Effector memory CD8-positive, alpha-beta T cell (primary cell): ENCODE measurements at places on chromosomes 16 and 17.

GRCh38 chr17:43183921-43184320, 12.9 kb downstream of the NBR1 start:
- DNase-seq, result no peak

- no peak for DNase-seq
These were observed 44.8 kb upstream of the HAPSTR1 start for GRCh38 chr16:9046667-9047055.

DNA sequence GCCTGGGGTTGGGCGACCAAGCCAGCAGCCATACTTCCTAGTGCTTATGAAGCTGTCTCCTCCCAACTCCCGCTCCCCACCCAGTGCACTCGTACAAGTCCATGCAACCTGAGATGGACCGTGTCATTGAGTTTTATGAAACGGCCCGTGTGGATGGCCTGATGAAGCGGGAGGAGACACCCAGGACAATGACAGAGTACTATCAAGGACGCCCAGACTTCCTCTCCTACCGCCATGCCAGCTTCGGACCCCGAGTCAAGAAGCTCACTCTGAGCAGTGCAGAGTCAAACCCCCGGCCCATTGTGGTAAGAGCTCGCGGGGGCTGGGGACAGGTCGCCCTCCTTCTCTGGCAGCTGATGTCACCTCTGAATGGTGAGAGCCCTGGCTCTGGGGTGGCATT, 11.0 kb upstream of the KATNB1 start:
- no peak for DNase-seq

DNA sequence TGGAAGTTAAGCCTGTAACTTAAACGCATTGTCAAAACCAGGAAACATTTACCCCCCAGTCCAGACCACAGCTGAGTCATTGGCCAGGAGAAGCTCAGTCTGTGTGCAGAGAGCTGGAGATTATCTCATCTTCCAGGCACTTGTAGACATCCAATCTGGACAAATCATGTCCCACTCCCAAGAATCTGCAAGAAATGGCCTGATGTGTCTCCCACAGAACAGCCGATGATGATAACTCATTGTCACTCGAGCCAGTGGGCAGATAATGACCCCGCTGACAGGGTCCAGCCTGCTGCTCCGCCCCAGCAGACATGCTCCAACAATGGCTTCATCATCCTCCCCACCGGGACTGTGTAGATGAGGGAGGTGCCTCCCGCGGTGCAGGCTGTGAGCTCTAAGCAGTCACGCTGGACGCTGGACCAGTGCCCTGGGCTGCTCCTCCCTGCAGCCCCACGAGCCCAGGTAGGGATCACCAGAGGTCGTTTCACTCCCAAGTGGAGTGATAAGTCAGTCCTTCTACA, 322.5 kb downstream of the C16orf95 start:
- DNase-seq, result no peak

- DNase-seq, result no peak
These were observed 189.7 kb upstream of the SDK2 start for GRCh38 chr17:73833775-73834488.

- DNase-seq, result no peak
These were observed 38.4 kb downstream of the KIAA0753 start for GRCh38 chr17:6602141-6602540.

GRCh38 chr16:4349332-4349731, 1.8 kb downstream of the PAM16 start:
- DNase-seq, result no peak

- DNase-seq, result peak; percentile 15
These were observed 688 bp downstream of the CRK start for GRCh38 chr17:1455291-1455796.

GRCh38 chr17:63345611-63346010, 100.5 kb downstream of the CYB561 start:
- no peak for DNase-seq

DNA sequence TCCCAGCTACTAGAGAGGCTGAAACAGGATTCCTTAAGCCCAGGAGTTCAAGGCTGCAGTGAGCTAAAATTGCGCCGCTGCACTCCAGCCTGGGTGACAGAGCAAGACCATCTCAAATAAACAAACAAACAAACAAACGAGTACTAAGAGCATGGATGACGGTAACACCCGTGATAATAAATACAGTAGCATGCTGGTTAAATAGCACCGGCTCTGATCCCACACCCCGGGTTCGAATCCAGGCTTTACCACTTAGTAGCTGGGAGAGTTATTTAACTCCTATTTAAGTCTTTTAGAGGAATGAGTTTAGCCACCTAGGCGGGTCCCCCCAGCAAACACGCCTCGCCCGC, 301 bp upstream of the METTL22 start:
- no peak for DNase-seq

DNA sequence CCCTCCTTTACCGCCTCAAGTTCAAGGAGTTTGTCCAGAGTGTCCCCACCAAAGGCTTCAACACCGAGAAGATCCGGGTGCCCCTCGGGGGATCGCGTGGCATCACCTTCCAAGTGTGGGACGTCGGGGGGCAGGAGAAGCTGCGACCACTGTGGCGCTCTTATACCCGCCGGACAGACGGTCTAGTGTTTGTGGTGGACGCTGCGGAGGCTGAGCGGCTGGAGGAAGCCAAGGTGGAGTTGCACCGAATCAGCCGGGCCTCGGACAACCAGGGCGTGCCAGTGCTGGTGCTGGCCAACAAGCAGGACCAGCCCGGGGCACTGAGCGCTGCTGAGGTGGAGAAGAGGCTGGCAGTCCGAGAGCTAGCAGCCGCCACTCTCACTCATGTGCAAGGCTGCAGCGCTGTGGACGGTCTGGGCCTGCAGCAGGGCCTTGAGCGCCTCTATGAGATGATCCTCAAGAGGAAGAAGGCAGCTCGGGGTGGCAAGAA, 1.1 kb downstream of the ARL4D start:
- DNase-seq, result no peak

GRCh38 chr16:81275795-81276194, 37.3 kb downstream of the BCO1 start:
- DNase-seq, result no peak

GRCh38 chr16:63982110-63982509, 1139.8 kb downstream of the CDH11 start:
- no peak for DNase-seq

DNA sequence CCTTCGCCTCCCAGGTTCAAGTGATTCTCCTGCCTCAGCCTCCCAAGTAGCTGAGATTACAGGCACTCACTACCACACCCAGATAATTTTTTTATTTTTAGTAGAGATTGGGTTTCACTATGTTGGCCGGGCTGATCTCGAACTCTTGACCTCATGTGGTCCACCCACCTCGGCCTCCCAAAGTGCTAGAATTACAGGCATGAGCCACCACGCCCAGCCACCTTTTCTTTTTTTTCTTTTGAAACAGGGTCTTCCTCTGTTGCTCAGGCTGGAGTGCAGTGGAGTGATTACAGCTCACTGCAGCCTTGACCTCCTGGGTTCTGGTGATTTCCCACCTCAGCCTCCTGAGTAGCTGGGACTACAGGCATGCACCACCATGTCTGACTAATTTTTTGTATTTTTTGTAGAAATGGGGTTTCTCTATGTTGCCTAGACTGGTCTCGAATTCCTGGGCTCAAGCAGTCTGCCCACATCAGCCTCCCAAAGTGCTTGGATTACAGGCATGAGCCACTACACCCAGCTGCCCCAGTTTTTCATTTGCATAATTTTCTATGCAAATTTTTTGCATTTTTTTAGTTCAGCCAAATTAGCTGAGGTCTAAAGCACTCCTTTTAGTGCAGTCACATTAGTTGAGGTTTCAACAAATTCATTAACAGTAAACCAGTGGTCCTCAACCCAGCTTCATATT, 11.3 kb downstream of the WWP2 start:
- no peak for DNase-seq

DNA sequence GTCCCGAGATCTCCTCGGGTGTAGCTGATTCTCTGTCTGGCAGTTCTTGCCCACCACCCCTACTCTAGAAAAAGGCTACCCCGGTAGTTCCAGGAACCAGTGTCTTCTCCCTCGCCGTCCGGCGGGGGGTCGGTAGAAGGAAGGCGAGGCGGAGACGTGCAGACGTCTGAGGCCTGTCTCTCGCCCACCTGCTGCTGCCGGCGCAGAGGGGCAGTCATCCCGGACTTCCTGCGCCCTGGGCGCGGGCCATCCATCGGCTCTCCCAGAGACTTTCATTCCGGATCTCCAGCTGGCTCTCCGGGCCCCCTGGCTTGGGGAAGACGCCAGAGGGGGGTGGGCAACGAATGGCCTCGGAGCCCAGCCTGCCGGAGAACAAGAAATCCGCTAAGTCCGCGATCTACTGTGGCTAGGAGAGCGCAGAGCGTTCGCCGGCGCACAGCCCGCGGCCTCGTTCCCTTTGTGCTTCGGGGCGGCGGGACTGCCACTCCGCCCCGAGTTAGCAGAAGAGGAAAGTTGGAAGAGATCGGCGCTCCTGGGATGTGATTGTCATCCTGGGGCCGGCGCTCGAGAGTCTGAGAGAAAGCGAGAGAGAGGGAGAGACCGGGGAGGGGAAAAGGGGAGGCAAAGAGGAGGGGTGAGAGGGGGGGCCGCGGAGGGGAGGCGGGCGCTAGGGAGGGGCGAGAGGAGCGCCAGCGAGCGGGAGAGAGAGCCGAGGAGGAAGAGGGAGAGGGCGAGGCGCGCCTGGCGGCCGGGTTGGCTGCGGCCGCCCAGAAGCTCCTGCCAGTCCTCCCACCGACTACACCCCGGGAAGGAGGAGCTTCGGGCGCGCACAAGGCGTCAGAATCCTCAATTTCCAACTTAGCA, at the start of gene IRX5:
Gene IRX5 (plus strand): TSS at position 861 of the 864 bp plus-strand sequence. CDS start 334 bp downstream, outside the sequence.
- no peak for DNase-seq

GRCh38 chr16:1080801-1081733, 8.5 kb downstream of the SSTR5 start:
- no peak for DNase-seq

DNA sequence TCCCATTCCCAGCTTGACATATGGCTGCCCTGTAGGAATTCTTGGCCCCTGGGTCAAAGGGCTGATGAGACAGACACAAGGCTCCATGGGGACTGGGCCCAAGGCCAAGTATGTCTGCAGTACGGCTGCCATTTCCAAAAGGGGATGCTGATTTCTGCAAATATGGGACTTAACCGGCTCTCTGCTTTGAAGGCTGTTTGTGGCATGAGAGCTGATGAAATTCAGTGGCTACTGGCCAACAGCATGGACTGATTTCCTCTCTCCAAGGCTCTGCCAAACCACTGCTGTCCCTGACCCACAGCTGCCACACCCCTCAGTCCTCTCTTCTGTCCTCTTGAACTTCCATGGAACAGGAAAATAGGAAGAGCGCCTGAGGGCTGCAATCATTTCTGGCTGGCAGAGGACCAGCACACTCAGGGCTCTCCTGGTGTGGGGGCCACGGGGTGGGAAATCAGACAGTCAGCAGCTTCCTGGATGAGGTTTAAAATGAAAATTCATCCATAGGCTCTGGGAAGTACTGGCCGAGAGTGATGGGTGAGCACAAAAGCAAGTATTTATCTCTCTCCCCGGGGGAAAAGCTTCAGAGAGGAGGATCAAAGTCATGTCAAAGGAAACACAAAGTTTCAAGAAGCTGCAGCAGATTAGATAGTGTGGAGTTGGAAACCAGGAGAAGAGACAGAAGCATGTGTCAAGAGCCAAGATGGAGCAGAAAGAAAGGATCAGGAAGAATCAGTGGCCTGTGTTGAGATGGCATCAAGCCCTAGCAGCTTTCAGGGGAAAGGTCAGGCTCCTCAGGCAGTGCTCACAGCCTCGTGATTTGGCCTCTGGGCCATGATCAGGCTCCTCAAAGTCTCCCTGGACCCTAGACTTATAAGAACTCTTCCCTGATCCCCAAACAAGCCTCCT, 64.1 kb upstream of the SREBF1 start:
- DNase-seq, result no peak

GRCh38 chr17:45993962-45994627, 5.0 kb upstream of the STH start:
- no peak for DNase-seq

- DNase-seq, result no peak
These were observed 171.9 kb upstream of the ZNF267 start for GRCh38 chr16:31701734-31702133.

DNA sequence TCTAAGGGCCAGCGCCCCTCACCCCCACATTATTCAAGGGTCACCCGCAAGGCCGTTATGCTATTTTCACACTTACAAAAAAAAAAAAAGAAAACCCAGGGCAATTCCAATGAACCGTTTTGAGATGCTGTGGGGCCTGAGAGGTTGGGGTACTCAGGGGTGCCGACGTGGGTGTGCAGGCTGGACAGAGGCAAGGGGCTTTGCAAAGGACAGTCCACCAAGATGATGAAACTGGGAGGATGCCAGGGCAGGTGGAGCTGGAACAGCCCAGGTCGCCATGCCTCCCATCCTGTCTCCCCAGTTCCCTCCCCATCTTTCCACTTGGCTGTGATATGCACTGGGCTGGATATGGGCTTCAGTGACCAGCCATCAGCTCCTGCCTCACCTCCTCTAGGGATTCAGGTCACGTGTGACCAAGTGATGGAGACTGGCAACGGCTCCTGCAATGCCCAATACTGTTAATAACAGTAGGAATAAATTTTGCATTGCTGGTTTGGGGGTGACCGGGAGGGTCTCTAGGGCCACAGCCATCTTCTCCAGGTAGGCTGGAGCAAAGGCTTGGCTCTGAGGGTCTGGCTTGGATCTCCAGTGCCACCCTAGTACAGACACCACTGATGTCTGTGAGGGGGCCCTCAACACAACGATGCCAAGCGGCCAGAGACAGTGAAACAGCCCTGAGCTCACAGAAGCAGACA, 151.3 kb upstream of the TNRC6C start:
- DNase-seq, result no peak
